Effector memory CD8-positive, alpha-beta T cell (primary cell): ENCODE measurements at places on chromosomes 6 and 20.

DNA sequence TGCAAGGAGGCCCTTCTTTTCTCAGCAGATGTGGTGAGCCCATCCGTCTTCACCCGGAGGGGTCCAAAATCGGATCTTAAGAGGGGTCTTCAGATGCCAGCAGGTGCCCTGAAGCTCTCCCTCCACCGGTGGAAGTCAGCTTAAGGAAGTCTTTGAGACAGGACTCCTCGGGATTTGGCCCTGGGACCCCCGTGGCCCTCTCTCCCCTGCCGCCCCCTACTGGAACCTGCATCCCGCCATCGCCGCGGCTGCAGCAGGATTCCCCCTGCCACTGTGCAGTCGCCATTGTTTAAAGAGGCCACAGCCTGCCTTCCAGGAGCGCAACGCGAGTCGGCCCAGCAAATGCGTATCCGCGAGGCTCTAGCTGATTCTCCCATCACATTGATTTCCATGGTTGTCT, 292.5 kb upstream of the ZNF337 start:
- H3K27me3 ChIP-seq = peaks cover 13% of the 10 kb centered on the region
- H3K4me1 ChIP-seq = peaks cover 12% of the 10 kb centered on the region
- no peaks in the 10 kb centered on the region for H3K36me3 ChIP-seq

- H3K27me3 ChIP-seq = peaks cover 50% of the 10 kb centered on the region
- peak; percentile 1 for DNase-seq
- H3K27ac ChIP-seq = peak within 1 kb of the TSS; percentile 33
- peak within 1 kb of the TSS; percentile 84 for H3K4me3 ChIP-seq
Measured at GRCh38 chr6:69866351-69866769, at the start of gene COL19A1. Gene COL19A1, plus strand, starts transcription at chr6:69866556. Its CDS starts 13,012 bp downstream, at chr6:69879568.

DNA sequence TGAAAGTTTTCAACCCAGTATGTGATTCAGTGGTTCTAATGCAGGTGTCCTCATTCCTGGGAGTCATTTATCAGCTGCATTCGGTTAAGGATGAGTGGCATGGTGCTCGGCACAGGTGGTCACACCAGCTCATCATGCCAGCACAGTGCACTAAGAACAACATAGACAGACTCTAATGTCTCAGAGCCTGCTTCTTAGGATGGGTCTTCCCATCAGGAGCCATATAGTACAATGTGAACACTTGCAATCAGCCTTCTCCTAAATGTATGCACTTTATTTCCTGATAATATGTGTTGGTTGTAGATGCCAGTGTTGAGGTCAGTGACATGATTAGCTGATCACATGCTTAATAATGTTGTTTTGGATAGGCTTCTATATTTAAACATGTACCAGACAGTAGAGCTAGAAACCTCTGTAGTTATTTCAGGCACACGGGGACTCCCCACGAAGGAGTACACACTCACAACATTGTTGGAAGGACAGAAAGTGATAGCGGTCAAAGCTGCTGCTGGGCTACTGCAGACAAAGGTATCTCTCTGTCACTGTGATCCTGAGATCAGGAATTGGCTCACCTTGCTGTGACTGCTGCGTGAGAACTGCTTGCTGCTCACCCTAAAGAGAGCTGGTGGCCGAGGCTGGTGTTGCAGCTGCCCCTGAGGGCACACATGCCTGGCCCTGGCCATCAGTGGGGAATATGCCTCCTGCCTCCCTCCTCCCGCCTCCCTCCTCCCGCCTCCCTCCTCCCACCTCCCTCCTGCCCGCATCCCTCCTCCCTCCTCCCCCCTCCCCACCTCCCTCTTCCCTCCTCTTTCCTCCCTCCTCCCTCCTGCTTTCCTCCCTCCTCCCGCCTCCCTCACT, 195.4 kb downstream of the SMOC2 start:
- no peaks in the 10 kb centered on the region for H3K4me1 ChIP-seq
- H3K27ac ChIP-seq = no peak overlapping the region
- H3K27me3 ChIP-seq = peaks cover 30% of the 10 kb centered on the region
- no peaks in the 10 kb centered on the region for H3K36me3 ChIP-seq
- no peak for DNase-seq
- no peak overlapping the region for H3K4me3 ChIP-seq

- H3K4me3 ChIP-seq = no peak overlapping the region
- H3K27me3 ChIP-seq = no peaks in the 10 kb centered on the region
- no peaks in the 10 kb centered on the region for H3K4me1 ChIP-seq
- H3K27ac ChIP-seq = no peak overlapping the region
- no peak for DNase-seq
Measured at GRCh38 chr6:56401477-56402070, 154.2 kb upstream of the COL21A1 start.

- H3K4me3 ChIP-seq = no peak overlapping the region
- no peaks in the 10 kb centered on the region for H3K27me3 ChIP-seq
- no peak overlapping the region for H3K27ac ChIP-seq
- no peak for DNase-seq
- H3K4me1 ChIP-seq = no peaks in the 10 kb centered on the region
Measured at GRCh38 chr6:1858196-1858595, 248.5 kb downstream of the FOXC1 start.

DNA sequence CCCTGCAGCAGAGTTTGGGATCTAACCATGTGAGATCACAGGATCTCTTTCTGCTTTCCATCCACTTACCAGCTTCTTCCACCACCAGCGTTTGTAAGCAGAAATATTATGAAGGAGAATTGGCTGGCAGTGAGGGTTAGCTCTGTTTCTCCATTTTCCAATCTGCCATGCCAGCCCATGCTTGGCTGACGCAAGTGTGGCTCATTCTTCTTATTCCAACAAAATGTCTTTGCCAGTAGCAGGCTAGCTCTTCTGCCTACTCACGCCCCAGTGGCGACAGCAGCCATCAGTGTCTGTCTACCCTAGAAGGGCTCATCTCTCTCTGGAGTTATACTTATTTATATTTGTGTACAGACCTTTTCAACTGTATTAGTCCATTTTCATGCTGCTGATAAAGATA, 286.2 kb downstream of the FARS2 start:
- no peak overlapping the region for H3K27ac ChIP-seq
- H3K27me3 ChIP-seq = no peaks in the 10 kb centered on the region
- peaks cover 4% of the 10 kb centered on the region for H3K4me1 ChIP-seq

GRCh38 chr6:169131390-169131789, 122.3 kb downstream of the THBS2 start:
- no peaks in the 10 kb centered on the region for H3K36me3 ChIP-seq
- no peak for DNase-seq
- H3K4me3 ChIP-seq = no peak overlapping the region
- H3K4me1 ChIP-seq = no peaks in the 10 kb centered on the region

DNA sequence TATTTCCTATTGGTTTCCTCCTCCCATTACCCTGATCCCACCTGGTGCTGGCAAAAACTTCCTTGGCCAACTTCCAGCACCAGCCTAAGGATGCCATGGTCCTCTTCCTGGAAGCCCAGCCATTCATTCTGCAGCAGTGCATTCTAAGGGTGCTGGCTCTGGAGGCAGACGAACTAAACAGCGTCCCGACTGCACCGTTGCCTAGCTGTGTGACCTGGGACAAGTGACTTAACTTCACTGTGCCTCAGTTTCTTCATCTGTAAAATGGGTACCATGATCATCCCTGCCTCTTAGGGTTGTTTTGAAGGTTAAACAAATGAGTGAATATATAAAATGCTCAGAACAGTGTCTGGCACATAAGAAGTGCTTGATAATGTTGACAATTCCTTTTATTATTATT, 120.9 kb upstream of the ZNF217 start:
- peaks cover under 1% of the 10 kb centered on the region for H3K4me1 ChIP-seq
- peak overlapping the region; percentile 72 for H3K27ac ChIP-seq
- no peaks in the 10 kb centered on the region for H3K36me3 ChIP-seq

GRCh38 chr6:107280791-107281190, 165.5 kb upstream of the BEND3 start:
- no peak overlapping the region for H3K4me3 ChIP-seq
- DNase-seq = no peak
- H3K27me3 ChIP-seq = no peaks in the 10 kb centered on the region
- no peaks in the 10 kb centered on the region for H3K4me1 ChIP-seq
- H3K36me3 ChIP-seq = no peaks in the 10 kb centered on the region

DNA sequence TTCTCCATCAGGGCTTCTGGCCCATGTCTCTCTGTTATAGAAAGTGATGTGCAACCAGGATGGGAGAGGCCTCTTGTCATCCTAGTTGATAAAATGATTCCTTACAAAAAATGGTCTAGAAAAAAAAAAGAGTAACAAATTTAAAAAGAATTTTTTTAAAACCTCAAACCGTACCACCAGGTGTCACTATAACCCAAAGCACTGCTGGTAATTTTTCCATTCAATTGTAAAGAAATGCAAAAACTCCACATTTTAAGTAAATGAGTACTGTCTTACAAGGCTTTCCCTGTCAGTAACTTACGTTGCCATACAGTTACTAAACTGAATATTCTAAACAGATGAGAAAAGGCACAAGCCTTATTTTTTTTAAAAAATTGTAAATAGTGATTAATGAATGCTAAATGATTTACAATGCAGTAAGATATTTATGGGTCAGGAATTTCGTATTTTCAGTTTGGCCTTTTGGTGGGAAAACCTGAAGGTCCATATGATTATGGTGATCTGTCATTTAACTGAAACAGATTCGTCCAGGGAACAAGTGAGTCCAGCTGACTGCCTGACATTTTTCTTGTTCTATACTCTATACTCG, 95.4 kb downstream of the OGFRL1 start:
- no peak overlapping the region for H3K4me3 ChIP-seq
- H3K36me3 ChIP-seq = no peaks in the 10 kb centered on the region
- no peak overlapping the region for H3K27ac ChIP-seq
- DNase-seq = no peak

DNA sequence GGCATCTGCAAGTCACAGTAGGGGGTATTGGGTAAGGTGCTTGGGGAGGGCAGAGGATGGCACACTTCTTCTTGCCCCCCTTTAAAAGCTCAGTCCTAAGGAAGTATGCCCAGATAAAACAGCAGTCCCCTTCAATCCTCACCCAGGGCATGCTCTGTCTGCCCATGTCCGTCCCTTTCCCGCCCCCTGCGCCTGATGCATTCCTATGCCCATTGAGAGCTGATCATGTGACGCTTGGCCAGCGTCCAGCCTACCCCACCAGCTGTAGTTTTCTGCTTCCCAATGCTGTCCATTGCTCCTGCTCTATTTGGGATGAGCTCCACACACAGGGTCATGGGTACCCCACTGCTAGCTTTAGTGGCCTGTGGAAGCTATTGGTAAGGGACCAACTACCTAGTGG, 8.3 kb downstream of the SIGLEC1 start:
- H3K27ac ChIP-seq = no peak overlapping the region
- H3K27me3 ChIP-seq = peaks cover 11% of the 10 kb centered on the region
- H3K4me3 ChIP-seq = no peak overlapping the region
- DNase-seq = no peak

- no peak for DNase-seq
- H3K36me3 ChIP-seq = peaks cover 9% of the 10 kb centered on the region
- H3K27me3 ChIP-seq = no peaks in the 10 kb centered on the region
- H3K4me1 ChIP-seq = peaks cover 52% of the 10 kb centered on the region
- peak overlapping the region; percentile 76 for H3K27ac ChIP-seq
Measured at GRCh38 chr6:127918506-127919427, 17.9 kb upstream of the THEMIS start.

DNA sequence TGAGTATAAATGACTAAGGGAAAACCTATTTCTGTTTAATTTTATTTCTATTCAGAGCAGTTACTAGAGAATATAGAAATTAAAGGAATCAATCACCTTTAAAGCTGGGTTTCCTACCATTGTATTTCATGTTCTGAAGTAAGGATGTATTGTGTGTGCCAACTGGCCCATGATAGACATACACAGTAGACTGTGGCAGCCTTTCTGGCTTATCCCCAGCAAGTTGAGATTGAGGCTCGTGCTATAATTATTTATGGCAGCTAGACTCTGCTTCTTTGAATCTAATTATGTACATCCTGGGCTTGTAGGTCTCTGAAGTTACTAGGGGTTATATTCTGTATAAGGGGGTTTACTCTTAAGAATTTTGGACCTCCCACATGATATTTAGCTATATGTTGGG, 44.4 kb downstream of the ZNF292 start:
- H3K36me3 ChIP-seq = peaks cover 6% of the 10 kb centered on the region
- no peak for DNase-seq
- no peak overlapping the region for H3K4me3 ChIP-seq
- H3K27ac ChIP-seq = no peak overlapping the region
- H3K4me1 ChIP-seq = peaks cover 58% of the 10 kb centered on the region
